ENCODE measurements at places on chromosomes 6 and 20. TPM values are rescaled to one million over a fixed set of nuclear protein-coding genes. Genes with fewer than 3 reads are reported as not detected.

DNA sequence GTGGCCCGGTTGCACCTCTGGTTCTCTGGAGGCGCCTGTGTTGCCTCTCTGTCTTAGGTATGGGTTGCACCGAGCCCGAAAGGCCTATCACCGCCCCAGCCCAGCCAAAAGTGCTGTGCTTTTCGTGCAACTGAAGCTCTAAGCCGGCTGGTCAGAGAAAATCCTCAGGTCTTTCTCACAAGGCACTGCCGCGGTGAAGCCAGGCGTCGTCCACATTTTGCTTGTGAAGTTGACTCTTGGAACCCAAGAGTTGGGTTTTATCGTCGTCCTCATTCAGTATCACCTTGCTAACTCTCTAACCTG, 726 bp upstream of the EMILIN3 start:
- no peaks in the 10 kb centered on the region for H3K36me3 ChIP-seq
- no peaks in the 10 kb centered on the region for H3K27me3 ChIP-seq
- H3K27ac ChIP-seq, result no peak overlapping the region
- H3K4me1 ChIP-seq, result peaks cover 16% of the 10 kb centered on the region

DNA sequence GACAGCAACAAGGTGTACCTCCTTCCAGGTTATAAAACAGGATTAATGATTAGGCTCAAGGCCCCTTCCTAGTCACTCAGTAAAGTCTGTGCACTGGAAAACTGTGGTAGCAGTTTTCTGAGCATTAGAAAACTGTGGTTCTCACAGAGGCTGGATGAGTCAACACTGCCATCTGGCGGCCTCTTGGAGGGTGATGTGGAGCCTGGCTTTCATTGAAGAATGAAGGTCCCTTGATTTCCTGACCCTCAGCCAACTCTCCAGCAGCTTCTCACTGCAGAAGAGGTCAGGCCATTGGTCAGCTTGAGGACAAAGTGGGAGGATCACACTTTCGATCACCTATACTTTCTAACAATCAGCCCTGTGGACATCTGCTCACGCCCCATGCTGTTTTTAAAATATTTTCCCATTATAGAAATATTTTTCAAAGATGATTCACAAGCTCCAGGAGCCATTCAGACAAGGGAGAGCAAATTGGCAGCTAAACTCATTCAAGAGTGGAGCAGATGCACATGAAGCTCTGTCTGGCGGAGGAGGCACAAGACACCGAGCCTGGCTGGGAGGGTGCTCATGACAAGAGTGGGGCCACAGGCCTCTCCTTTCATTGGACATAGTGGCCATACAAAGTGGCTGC, 23.2 kb downstream of the PSMB1 start:
- H3K4me3 ChIP-seq, result no peak overlapping the region
- no peaks in the 10 kb centered on the region for H3K4me1 ChIP-seq
- H3K36me3 ChIP-seq, result no peaks in the 10 kb centered on the region

GRCh38 chr6:7960141-7960540, 49.6 kb upstream of the TXNDC5 start:
- no peaks in the 10 kb centered on the region for H3K36me3 ChIP-seq
- no peak for DNase-seq
- H3K4me1 ChIP-seq, result no peaks in the 10 kb centered on the region
- no peak overlapping the region for H3K4me3 ChIP-seq
- H3K27me3 ChIP-seq, result no peaks in the 10 kb centered on the region

GRCh38 chr6:11681770-11682169, 96.8 kb downstream of the ADTRP start:
- H3K36me3 ChIP-seq, result no peaks in the 10 kb centered on the region
- no peak for DNase-seq
- no peak overlapping the region for H3K27ac ChIP-seq
- H3K4me3 ChIP-seq, result no peak overlapping the region

Gene CST5
- not detected for total RNA-seq

All from tibial nerve (tissue), 4 donors.